Fibroblast of skin of right quadriceps (primary cell): ENCODE measurements at places on chromosomes 3 and 15.

DNA sequence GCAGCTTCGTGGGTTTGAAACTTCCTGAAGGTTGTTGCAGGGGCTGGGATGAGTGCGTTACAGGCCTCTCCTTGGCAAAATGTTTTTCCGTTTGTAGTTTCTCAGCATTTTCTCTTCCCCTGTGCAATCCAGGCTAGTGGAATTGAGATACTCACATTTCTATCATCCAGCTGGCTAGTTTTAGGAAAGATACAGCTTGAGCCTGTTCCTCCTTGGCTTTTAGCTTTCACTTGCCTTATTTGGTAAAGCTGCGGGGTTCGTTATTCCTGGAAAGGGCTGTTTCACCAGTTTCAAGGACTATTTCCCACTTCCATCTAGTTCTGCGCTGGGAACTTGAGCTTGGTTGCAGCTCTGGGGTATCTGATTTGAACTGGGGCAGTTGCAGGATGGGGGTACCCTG, 90.3 kb downstream of the ITPR1 start:
- no peak for DNase-seq

GRCh38 chr3:190175490-190175889, 54.8 kb upstream of the P3H2 start:
- peak; percentile 48 for DNase-seq

DNA sequence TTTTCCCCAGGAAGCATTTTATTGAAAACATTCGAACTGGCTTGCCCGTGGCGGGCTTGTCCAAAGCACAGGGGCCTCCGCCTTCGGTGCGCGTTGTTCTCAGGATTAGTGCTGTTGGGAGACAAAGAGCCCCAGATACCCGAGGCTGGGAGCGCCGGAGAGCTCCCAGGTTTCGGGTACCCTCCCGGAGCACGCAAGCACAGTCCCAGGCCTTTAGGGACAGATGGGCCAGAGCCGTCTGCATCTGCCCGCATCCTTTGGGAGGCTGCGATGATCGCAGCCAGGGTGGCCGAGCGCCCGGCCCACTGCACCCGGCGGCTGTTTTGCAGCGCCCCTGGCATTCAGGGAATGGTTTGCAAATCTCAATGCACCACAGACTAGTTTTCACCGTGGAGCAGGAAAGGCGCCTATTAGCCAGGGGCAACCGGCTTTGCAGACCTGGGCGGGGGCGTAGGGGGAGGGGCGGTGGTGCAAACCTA, 5.0 kb upstream of the FEZF2 start:
- no peak for DNase-seq

DNA sequence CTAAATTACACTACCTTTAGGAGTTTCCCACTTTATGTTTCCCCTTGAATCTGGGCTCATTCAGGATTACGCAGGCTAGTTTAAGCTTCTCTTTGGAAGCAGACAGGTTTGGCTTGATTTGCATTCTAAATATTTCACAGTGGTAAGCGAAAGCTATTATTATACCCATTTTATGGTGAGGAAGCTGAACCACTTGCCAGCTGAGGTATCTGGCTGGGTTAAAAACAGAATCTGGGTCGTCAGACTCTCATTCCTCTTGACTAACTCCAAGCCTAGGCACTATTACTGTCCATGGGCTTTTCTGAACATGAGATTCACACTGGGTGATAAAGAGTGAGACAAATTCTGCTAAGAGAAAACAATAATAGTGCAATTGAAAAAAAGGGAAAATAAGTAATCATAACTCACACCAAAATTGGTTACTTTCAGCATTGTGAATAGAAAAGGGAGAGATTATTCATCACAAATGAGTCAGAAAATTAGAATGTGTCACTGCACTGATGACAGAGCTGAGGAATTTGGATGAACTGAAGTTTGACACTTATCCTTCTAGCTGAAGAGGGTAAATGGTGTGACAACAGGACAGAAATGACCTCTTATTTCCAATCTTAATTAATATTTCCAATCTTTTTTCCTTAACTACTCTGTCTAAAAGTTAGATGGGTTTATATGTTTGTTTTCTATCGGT, 211.3 kb downstream of the TIGIT start:
- DNase-seq: peak; percentile 35

DNA sequence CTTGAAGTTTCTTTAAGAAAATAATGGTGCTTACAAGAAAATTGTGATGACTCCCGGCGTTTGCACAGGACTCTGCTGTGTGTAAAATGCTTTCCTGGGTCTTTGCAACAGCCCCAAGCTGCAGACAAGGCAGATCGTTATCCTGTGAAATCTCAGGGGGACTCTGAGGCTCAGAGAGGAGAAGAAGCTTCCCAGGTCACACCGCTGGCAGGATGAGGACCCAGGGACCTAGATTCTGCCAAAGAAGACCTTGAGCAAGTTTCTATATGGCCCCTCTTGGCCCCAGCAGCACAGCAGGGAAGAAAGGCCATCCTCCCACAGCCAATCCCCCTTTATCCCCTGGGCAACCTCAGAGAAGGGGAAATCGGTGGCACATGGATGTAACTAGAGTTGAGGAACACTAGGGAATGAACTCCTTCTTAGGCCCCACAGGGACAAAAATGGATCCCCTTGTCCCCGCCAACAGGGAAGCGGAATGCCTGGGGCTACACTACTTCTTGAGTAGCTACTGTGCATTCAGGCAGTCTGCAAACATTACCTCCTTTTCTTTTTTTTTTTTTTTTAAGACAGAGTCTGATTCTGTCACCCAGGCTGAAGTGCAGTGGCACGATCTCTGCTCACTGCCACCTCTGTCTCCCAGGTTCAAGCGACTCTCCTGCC, 72.8 kb downstream of the CPN2 start:
- no peak for DNase-seq

- DNase-seq: peak; percentile 97
These were observed 46.3 kb downstream of the FOXP1 start for GRCh38 chr3:71537211-71537611.

- peak; percentile 88 for DNase-seq
These were observed 6.5 kb downstream of the SQOR start for GRCh38 chr15:45641374-45641781.

DNA sequence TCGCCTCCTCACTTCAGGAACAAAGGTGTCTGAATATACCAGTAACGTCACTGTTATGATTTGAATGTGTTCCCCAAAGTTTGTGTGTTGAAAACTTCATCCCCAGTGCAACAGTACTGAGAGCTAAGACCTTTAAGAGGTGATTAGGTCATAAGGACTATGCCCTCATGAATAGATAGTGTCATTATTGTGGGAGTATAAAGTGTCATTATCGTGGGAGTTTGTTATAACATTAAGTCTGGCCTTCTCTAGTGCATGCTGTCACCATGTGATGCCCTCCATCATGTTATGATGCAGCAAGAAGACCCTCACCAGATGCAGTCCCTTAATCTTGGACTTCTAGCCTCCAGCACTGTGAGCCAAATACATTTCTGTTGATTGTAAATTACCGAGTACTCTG, 53.7 kb upstream of the TLE3 start:
- DNase-seq: no peak

GRCh38 chr3:155738580-155739076, 6.2 kb downstream of the PLCH1 start:
- DNase-seq: no peak

GRCh38 chr3:111952086-111952485, 26.7 kb upstream of the ABHD10 start:
- no peak for DNase-seq

DNA sequence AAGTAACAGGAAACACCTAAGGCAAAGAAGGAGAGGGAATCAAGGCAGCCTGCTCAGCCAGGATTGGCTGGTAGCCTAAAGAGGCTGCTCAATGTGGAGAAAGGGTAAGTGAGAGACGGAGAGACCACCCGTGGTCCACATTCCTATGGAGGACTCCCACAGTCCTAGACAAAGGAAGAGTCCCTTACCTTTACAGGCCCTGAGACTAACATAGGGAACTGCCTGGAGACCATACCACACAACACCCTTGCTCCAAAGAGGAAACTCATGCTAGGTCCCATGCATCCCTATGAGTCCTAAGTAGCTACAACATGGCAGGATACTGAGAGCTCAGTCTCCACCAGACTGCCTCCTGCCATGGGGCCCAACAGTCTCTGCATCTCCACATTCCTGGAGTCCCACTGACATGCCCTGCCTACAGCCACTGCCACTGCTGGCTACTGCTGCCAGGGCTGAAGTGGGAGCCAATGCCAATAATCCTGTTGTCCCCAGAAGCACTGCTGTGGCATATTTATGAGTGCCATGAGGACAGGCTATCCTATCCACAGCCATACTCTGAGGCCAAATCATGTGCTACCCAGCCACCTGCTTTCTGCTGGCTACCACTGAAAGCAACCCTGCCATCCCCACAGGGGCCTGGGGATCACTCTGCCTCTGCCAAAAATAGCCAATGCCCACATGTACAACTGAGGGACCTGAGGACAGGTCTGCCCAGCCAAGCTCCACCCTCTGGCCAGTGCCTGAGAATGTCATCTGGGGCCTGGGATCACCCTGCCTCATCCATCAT, 45.0 kb downstream of the COPS2 start:
- DNase-seq: no peak

- peak; percentile 72 for DNase-seq
These were observed 25.6 kb upstream of the LDHAL6B start for GRCh38 chr15:59180945-59181600.

- no peak for DNase-seq
These were observed 417 bp downstream of the HACD2 start for GRCh38 chr3:123584284-123584987.

GRCh38 chr3:184825121-184825820, 13.3 kb downstream of the VPS8 start:
- no peak for DNase-seq

GRCh38 chr15:74168711-74169126, 4.8 kb upstream of the ISLR start:
- DNase-seq: no peak

DNA sequence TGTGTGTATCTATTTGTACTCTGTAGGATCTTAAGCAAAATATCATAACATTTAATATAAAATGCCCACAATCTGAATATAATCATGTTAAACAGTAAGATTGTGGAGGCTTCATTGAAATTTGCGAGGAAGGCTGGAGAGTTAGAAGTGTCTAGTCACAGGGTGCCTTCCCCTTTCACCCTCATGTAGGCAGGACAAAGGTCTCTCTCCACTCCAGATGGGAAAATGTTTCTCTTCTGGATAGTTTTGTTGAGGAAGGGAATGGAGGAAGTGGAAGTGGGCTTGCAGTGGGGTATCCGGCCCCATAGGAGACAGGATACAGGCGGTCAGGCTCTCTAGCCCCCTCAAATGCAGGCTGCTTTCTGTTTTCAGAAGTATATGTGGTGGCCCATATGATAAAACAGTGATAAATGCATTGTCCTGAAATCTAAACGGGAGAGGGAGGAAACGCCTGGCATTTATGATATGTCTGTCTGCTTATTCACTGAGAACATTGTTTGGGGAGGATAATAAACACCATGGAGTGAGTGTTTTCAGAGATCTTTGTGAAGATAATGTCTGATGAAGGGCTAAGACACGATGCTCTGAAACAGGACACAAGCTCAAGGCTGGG, 13.3 kb upstream of the MYZAP start:
- no peak for DNase-seq

- no peak for DNase-seq
These were observed 876.6 kb downstream of the TUSC7 start for GRCh38 chr3:117586161-117586560.

GRCh38 chr3:130692455-130692854, 54.2 kb downstream of the PIK3R4 start:
- no peak for DNase-seq

- DNase-seq: peak; percentile 71
These were observed 36.3 kb upstream of the TMEM42 start for GRCh38 chr3:44825264-44825925.

GRCh38 chr3:135157045-135157740, 362.1 kb downstream of the EPHB1 start:
- no peak for DNase-seq

GRCh38 chr3:117763561-117763960, 1054.0 kb downstream of the TUSC7 start:
- DNase-seq: no peak

- DNase-seq: no peak
These were observed 43.8 kb downstream of the GABRB3 start for GRCh38 chr15:26729030-26729429.

DNA sequence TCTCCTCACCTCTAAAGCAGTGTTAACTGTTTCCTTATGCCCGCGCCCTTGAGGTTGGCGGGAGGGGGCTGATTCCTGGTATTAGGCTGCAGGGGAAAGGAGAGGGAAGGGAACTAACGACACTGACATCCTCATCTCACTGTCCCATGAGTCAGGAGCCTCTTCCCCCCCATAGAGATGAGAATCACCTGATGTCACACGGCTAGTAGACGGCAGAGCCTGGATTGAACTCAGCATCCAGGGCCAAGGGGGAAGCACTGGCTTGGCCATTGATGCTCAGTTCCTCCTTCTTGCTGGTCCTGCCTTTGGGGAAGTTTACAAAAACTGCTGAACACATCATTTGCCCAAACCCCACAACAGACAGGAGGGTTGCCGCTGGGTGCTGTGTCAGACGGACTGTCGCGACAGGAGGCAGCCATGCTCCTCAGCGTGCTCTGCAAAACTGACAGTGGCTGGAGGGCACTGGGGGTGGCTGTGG, 38.5 kb downstream of the IDH2 start:
- DNase-seq: no peak

DNA sequence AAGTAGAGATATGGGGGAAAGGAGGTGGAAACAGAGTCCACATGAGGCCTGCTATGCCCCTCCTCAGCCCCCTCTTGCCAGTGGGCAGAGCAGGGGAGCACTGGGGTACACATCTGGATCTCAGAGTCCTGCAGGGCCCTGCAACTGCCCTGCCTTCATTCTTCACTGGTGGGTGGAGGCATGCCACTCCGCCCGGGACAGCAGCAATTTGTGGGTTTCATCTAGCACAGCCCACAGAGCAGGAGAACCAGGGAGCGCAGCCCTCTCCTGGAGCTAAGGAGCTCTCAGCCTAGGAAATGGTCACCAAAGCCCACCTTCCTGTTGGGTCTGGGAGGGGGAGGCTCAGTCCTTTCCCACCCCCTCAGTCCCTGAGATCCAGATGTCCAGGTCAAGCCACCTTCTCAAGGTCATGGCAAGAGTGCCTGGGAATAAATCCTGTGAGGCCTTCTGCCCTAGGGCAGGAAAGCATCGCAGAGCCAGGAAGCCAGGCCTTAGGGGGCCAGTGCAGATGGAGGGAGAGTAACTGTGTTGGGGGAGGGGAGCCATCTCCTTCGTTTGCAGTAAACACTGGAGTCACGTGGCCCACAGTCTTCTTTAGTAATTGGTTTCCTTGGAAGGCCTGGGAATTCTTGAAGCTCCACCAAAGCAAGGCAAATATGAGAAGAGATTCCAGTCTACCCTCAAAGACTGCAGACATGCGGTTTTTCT, 31.0 kb downstream of the ANP32A start:
- DNase-seq: peak; percentile 89

- DNase-seq: no peak
These were observed 16.9 kb downstream of the APOD start for GRCh38 chr3:195566797-195567196.

- DNase-seq: no peak
These were observed 311.0 kb downstream of the WDR72 start for GRCh38 chr15:53448232-53449015.

DNA sequence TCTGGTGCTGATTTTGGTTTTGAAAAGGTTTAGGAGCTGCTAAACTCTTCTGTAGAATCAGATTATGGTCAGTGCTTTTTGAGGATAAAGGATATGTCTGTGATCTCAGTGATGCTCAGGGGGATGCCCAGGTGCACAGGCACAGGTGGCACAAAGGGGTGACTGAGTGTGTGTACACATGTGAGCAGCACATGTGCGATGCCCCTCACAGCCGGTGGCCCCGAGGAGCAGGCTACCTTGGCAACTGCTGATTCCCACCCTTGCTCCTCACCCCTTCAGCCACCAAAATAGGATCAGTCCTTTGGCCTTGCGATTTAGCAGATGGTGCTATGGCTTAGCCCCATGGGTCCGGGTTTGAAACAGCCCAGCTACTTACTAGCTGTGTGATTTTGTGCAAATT, 51.1 kb downstream of the POMGNT2 start:
- DNase-seq: no peak

- no peak for DNase-seq
These were observed 605.1 kb downstream of the ROBO1 start for GRCh38 chr3:79162653-79163052.
